ENCODE measurements at places on chromosomes 1 and 21. TPM values are rescaled to one million over a fixed set of nuclear protein-coding genes. Genes with fewer than 3 reads are reported as not detected.

DNA sequence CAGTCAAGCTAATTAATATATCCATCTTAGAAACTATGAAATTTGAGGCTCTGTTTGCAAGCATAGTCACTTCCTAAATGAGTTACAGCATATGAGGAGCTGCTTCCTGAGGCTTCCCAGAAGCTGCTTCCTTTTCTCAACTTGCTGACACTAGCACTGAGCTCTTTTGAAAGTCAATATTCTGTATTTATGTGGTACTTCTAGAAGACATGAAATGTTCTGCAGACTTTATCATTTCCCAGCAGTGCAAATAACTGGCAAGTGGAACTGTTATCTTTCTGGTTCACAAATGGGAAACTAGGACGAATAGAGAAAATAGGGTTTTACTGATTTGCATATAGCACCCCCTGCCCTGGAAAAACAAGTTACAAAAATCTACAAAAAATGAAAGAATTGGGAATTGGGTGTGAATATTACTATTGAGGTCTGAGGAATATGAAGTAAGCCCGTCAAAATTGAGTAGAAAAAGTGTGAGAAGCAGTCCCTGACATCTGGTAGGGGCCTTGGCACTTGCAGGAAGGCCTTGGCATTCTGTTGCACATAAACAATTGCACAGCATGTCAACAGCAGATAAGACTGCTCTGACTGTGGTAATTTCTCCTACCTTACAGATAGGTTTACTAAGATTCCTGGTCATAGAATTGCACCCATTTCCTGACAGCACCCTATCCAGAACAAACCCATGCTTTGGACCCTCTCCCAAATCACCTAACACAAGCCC, 7.1 kb downstream of the GIPC2 start:
- no peak for DNase-seq

- no peak for DNase-seq
Measured at GRCh38 chr21:37845535-37845934, 70.7 kb downstream of the KCNJ6 start.

DNA sequence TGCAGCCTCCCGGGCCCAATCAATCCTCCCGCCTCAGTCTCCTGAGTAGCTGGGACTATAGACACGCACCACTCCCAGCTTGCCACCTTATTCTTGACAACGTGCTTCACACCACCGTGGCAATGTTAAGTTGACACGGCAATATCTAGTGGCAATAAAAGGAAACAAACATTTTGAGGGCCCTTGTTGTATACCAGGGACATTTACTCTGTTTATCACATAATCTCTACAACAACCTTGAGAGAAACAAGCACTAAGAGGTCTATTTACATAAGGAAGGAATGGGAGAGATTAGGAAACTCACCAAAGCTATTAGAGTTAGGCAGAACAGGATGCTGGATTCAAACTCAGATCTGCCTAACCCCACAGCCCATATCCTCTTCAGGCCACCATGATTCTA, 3.1 kb downstream of the KLHDC8A start:
- no peak for DNase-seq

DNA sequence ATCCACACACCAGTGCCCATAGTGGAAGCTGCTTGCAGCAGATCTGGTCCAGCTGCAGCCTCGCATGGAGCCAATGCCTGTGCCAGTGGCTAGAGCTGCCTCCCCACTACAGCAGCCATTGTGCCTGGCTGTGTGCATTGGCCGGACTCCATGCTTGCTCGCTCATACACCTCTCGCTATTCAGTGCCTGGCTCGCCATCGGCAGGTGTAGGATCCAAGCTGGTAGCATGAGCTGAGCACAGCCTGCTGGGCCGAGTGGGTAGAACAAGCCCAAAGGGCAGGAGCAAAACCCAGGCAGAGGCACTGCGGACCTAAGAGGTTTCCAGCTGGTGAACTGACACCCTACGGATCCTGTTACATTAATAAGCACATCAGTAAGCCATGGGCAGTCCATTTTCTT, 1184.1 kb downstream of the AMY1C start:
- no peak for DNase-seq

GRCh38 chr1:162079030-162079429, 9.5 kb downstream of the NOS1AP start:
- DNase-seq = no peak

The CFHR3 gene
- total RNA-seq = 0.38 TPM

The OR2T35 gene
- not detected for total RNA-seq

DNA sequence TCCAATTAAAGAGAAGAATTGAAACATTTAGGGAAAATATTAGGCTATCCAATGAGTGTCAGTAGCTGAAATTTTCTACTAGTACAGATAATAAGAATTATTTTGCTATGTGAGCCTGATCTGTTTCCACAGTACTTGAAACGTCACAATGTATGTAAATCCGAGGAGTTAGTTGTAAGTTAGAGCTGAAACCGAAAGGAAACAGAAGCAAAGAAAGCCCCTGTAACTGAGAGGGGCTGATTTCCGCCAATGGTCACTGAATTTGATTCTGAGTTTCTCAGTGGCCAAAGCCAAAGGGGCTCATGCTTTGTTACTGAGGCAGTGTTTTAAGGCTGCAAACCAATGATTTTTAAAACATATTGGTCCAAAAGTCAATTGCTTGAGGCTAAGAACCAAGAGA, 168.3 kb upstream of the DUSP10 start:
- no peak for DNase-seq

GRCh38 chr1:84319662-84320061, 18.2 kb downstream of the SAMD13 start:
- no peak for DNase-seq

DNA sequence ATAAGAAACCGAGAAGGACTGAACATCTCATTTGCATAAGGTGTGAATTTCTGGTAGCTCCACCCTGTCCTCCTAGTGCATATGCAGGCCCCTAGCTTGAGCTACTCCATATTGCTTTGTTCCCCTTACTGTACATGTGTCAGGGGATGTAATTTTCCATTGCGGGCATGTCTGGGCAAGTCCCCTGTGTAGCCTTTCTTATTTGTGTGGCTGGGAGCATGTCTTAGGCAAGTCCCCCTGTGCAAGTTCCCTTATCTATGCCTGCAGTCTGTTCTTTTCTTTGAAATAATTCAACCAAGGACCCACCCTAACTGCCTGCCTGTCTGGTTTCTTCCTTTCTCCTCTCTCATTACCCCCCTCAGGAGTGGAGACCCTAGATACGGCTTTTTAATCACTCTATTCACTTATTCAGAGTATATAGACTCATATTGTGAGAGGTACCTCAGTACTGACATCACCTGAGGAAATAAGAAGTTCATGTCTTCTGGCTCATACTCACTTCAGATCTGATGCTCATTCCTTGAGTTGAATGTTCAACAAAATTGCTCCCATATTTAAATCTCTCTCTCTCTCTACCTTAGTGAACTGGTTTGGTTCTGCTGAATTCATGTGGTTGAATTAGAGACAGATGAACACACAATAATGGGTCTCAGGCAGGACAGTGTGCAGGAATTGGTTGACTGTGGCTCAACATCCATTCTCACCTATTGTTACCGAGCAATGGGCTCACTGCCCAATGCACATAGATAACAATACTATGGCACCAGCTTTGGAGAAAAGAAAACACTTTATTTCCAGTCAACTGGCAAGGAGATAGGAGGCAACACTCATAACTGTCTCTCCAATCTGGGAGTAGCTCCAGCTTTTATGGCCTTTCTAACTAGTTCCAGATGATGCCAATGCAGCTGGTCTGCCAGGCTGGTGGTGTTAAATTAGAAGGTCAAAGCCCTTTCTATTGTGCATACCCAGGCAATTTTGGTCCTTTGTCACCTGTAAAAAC, 27.9 kb upstream of the NPL start:
- no peak for DNase-seq

The CD5L gene
- 0.37 TPM for total RNA-seq

GRCh38 chr1:25858494-25858893, 763 bp downstream of the AUNIP start:
- no peak for DNase-seq

- no peak for DNase-seq
Measured at GRCh38 chr1:22053861-22054770, 1.6 kb downstream of the CDC42 start.

The KCNA3 gene
- 0.71 TPM for total RNA-seq

DNA sequence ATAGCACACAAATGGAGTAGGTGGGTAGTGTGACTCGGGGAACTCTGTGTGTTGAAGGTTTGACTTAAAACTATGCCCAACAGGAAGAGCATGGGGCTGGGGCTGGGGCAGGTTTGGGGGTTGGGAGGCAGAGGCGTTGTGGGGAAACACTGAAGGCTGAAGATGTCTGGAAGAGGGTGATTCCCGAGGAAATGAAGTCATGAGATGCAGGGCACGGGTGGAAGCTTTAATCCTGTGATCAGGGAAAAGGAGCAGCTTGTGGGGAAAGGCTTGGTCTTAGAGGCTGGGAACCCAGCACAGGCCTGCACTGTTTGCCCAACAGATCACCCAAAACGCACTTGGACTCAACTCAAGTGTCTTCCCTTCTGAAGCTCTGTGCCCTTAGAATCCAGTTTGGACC, 26.6 kb upstream of the CTBS start:
- DNase-seq = no peak

Data from posterior vena cava (tissue), 2 donors.